Activated CD4-positive, alpha-beta T cell treated with anti-CD3 and anti-CD28 coated beads, Interleukin-10, Interleukin-2, amounts not matched to agents 100 ng/mL and 50 ng/mL, durations not matched to agents 16 hours and 8 hours (primary cell): ENCODE measurements at places on chromosomes 12 and 14.

GRCh38 chr14:62777510-62777909, 267.7 kb downstream of the KCNH5 start:
- no peak for DNase-seq

- no peak for DNase-seq
Observed at GRCh38 chr14:33685698-33686097, 265.2 kb downstream of the EGLN3 start.

DNA sequence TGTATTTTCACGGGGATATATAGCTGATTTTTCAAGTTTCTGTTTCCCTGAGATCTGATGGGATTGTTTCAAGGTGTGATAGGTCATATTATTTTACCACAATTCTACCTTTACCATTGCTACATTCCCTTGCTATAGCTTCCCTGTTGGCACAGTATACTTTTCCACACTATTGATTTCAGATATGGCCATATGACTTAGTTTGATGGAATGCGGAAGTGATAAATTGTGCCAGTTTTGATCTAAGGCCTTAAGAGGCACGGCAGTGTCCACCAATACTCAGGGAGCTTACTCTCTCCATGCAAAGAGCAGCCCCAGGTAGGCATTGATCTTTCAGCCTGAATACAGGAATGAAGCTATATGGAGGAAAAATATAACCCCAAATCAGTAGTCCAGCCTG, 315.7 kb downstream of the SLC16A7 start:
- DNase-seq: no peak

DNA sequence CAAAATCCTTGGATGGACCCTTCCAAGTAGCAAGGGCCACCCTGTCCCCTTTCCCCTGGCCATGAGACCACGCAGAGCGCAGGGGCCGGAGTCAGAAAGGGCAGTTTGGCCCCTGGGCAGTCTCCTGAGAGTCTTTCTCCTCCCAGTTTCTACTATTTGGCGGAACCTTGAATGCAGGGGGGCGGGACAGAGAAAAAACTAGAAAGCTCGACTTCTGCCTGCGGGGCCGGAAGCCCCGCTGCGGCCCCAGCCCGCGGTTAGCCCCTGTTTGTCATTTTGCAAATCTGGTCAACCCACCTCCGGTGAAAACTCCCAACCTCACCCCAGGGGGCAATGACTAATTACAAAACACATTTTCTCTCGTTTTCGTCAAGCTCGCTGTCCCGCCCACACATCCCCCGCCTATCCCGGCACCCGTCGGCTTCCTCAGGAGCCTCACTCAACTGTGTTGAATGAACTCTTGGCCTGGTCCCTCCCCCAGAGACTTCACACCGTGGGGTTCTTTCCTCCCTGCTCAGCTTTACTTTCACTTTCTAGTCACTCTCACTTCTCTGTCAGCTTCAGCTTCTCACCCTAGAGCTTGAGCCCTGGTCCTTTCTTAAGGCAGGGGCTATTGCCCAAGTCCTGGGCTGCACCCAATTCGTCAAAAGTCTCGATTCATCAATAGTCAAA, 66.7 kb downstream of the IRF2BPL start:
- peak; percentile 99 for DNase-seq

GRCh38 chr14:69093631-69094421, 59.1 kb downstream of the DCAF5 start:
- no peak for DNase-seq

DNA sequence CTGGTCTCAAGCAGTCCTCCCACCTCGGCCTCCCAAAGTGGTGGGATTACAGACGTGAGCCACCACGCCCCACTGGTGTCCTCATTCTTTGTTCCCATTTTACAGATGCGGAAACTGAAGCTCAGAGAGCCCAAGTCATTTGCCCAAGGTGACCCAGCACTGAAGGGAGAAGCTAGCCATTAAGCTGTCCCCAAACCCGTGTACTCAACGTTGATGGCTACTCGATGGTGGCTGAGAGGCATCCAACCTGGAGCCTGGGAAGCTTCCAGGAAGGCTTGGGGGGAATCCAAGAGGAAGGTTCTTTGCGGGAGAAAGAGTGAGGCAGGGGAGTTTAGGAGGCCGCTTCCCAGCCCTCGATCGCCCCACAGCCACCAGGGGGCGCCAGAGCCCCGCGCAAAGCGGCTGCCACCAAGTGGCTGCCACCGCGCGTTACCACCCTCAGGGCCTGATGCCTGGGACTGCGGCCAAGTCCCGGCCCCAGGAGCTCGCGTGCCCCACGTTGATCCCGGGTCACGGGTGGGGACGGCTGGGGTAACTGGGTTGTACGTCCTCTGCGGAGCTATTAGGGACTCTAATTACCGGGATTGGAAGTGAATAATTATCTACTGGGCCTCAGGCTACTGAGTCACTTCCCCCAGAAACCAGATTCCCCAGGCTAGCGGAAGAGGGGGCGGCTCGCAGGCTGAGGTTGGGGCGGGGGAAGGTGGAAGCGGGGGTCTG, 8.8 kb upstream of the SH2B3 start:
- DNase-seq: peak; percentile 90

DNA sequence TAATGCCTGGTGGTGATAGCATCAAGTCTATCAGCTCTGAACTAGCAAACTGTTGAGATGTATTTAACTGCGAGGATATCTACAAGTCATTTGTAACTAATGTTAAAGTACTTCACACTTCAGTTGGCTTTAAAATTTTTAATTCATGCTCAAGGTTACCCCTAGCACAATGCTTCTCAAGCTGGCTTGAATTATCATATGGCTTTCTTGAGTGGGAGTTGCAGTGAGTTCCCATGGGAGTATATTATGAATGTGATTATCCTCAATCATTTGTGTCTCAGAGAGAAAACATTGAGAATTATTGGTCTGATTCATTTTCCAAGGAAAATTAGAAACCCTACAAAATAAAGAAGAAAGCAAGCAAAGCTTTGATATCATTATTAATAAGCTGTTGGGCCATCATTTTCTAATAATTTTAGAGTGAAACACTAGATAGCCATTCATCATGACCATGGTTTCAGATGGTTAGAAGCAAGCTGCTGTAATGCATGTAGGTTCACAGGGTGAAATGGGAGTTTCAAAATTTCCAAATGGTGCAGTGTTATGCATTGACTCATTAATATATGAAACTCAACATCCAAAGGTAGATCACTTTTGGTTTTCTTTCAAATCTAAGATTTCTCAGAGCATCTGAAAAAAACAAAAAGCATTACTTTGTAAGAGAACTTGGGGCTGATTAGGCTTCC, 11.8 kb upstream of the KRAS start:
- no peak for DNase-seq

GRCh38 chr12:41288142-41288811, 100.2 kb downstream of the PDZRN4 start:
- no peak for DNase-seq

GRCh38 chr12:131153956-131154355, 200.2 kb downstream of the ADGRD1 start:
- DNase-seq: no peak
